ENCODE measurements at places on chromosomes 2 and 18.

DNA sequence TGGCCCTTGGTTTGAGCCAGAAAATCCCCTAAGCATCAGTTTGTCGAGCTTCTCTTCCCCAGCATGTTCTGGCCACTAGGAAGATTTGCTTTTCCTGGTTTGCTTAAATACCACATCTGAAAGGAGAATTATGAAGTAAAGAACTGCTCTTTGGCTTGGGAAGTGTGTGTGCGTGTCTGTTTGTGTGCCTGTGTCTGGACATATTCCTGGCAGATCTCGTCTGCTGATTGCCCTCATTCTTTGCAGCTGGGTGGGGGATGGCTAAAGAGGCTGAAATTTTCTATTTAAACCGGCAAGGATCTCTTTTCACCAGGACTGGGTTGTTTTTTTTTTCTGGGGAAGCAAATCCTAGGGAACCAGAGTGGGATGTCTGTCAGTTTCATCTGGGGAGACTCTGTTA, 57.3 kb upstream of the MBOAT2 start:
- DNase-seq: no peak

DNA sequence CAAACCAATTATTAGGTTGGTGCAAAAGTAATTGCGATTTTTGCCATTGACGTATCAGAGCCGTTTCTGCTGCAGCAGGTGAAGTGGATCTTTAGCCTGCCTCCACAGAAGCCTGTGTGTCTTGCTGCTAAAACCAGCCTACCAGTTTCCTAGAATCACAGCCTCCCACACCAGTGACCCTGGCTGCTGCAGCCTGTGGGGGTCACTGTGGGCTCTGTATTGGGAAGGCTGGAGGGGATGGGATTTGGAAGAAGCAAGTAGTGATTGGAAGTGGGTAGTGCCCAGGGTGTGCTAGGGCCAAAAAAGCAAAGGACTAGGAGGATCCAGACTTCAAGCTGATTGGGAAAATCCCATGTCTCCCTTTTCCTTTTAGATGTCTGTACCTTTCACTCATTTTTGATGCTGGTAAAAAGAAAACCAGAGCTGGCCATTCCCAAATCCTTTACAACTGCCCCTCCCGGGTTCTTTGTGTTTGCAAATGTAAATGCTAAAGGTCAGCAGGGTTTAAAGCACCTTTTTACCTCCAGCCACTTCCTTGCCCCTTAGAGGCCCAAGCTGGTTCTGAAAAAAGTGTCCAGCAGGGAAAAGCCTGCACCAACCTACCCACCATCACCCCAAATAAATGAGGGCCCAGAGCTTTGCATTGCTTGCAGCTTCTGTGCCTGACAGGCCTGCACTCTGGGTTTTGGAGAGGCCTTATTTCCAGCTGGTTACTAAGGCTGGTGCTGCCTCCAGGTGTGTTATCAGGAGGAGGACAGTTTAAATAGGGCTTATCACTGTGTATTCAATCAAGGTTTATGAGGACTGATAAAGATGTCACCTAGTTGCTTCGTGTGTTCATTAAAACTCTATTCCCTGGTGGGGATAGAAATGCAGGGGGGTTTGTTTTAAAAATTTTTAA, 172.0 kb downstream of the MIB1 start:
- no peak for DNase-seq

GRCh38 chr2:98013407-98014042, 17.8 kb upstream of the TMEM131 start:
- DNase-seq: no peak

DNA sequence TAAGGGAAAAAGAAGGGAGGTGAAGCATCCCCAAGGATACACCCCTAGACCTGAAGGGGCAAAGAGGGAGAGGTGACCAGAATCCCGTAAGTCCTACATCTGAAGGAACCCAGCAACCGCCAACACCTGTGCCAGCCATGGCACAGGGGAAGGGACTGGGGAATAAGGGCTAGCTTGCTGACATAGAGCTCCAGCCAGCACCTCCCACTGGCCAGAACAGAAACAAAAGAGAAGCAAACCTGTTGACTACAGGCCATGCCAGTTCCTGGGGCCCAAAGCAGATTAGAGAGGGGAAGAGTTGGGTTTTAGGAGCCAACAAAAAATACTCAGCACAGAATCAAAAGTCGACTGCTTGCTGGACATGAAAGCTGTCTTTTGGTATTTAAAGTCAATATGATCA, 244.6 kb downstream of the SUCLG1 start:
- no peak for DNase-seq

- no peak for DNase-seq
These were observed 252.5 kb downstream of the PIEZO2 start for GRCh38 chr18:10896851-10897250.

DNA sequence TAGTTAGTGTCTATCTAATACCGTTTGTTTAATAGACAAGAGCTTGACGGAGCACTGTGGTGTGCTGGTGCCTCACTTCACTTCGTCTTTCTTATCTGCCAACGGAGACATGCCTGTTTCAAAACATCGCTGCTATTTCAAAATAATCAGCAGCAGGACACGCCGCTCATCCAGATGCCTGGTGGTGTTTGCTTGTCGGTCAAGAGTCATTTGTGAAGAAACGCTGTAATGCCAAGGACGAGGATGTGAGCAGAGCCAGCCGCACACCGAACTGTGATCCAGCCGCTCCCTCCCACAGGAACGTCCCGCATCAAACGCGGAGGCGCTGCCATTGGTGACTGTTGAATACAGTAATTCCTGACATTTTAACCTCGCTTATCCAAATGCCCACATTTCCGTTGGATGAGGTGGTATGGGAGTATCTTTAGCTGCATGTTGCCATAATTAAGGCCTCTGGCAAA, 432.4 kb downstream of the FBXO15 start:
- no peak for DNase-seq

DNA sequence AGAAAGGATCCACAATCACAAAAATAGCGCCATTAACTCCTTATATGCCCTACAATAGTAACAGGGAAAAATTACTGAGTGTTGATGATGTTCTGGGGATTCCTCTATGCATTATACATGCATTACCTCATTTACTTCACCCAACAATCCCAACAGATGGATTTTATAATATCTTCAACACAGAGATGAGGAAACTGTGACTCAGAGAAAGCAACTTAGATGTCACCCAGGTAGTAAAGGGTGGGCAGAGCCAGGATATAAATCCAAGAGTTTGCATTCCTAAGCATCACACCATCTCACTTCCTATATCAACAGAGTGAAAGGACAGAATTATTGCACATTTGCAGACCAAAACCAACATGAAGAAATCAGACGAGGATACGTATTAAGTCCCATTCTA, 144.2 kb downstream of the TCF4 start:
- no peak for DNase-seq

GRCh38 chr2:152825834-152826233, 107.4 kb downstream of the ARL6IP6 start:
- DNase-seq: no peak

DNA sequence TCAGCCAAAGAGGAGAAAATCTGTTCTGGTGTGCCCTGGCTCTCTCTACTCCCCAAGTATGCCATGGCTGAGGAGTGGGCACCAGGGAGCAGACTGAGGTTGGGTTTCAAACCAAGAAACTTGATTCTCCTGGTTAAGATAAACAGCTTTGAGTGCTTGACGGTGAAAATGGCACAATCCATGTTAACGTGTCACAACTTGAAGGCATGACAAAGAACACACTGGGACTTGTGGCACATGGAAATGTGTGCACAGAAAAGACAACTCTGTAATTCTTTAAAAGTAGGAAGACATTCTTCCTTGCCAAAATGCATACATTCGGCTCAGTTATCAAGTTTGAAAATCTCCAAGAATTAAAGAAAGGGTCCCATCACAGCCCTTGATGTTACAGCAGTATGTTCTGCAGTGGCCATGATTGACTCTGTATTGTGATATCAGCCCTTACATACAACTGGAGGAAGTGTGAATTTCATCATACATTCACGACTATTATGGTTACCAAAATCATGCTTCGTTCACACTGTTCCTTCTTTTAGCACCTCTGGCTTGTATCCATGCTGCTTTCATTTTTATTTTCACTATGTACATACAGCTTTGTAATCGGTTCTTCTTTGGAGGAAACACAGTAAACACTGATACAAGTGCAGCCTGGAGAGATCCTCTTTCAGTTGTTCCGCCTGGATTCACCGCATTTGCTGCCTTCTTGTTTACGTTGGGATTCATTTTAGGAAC, 15.6 kb upstream of the ACTG2 start:
- no peak for DNase-seq

DNA sequence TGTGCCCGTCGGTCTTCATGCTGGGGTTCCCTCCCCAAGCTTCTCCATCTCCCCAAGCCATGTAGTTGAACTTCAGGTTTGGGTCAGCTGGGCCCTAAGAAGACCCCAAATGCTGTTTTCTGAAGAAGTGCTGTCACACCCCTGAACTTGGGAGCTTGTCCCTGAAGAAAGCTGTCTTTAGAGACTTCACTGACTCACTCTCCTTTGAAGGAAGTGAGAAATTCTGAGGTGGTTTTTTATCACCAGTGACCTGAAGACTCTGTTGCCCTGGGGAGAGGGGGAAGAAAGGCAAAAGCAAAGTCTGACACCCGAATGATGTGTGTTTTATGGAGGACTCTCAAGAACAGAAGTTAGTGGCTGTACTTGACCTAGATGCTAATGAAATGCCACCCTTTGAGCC, 83.6 kb upstream of the BCL2L11 start:
- no peak for DNase-seq

DNA sequence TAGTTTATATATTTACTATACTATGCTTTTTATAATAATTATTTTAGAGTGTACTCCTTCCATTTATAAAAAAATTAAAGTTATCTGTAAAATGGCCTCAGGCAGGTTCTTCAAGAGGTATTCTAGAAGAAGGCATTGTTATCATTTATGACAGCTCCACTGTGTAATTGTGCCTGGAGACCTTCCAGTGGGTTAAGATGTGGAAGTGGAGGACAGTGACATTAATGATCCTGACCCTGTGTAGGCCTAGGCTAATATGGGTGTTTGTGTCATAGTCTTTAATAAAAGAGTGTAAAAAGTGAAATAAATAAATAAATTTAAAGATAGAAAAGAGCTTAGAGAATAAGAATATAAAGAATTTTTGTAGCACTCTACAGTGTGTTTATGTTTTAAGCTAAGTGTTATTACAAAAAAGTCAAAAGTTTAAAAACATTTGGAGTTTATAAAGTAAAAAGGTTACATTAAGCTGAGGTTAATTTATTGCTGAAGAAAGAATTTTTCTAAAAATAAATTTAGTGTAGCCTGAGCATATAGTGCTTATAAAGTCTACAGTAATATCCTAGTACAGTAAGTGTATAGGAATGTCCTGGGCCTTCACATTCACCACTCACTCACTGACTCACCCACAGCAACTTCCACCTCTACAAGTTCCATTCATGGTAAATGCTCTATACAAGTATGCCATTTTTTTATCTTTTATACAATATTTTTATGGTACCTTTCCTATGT, 190.0 kb upstream of the SESTD1 start:
- DNase-seq: no peak

- no peak for DNase-seq
These were observed 843 bp downstream of the CYS1 start for GRCh38 chr2:10079266-10079869.

DNA sequence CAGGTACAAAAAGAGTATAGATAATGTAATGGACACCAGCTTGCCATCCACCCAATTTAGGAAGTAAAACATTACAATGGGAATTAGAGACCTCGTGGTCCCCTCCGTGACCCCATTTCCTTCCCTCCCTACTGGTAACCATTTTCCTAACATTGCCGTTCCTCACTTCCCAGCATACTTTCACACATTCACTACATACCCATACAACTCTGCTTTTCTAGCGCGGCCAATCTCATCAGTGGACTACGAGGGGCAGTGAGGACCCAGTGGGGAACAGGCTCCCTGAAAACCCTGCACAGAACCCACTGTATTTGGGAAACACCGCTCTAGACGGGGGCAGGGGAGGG, 1.1 kb downstream of the ENOSF1 start:
- DNase-seq: no peak

DNA sequence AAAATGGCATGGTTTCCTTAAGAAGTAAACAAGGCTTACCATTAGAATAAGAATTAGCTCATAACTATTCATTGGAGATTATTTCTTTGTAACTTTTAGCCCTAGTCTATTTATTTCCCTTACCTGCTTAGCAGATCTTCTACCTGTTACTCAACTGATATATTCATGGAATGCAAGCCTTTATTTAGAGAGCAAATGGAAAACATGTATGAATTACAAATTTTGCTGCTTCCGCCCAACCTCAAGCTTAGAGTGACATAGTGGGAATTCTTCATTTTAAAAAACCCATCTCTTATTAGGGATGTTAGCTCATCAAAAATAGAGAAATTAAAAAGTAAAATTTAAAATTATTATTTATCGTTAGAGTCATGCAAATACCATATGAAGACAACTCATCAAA, 110.9 kb downstream of the STRN start:
- no peak for DNase-seq

GRCh38 chr2:239380831-239381708, 19.8 kb downstream of the HDAC4 start:
- peak; percentile 73 for DNase-seq

- DNase-seq: no peak
These were observed 15.7 kb downstream of the MAP4K3 start for GRCh38 chr2:39421354-39421753.

DNA sequence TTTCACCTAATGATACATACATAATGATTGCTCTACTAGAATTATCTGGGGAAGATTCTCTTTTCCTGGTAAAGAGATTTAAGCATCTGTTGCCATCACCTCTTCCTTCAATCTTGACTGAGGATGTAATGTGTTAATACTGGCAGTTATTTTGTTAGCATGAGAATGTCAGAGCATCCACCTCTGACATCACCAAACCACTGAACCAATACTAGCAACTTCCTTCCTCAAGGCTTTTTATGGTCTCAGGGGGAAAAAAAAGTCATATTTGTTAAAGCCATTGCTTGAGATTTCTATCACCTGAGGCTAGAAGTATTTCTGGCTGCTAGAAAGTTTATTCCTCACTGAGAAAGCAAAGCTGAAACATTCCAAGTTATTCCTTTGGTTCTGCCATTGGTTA, 48.5 kb downstream of the DSEL start:
- DNase-seq: no peak

- DNase-seq: no peak
These were observed 13.9 kb downstream of the ADAM23 start for GRCh38 chr2:206457188-206457634.

DNA sequence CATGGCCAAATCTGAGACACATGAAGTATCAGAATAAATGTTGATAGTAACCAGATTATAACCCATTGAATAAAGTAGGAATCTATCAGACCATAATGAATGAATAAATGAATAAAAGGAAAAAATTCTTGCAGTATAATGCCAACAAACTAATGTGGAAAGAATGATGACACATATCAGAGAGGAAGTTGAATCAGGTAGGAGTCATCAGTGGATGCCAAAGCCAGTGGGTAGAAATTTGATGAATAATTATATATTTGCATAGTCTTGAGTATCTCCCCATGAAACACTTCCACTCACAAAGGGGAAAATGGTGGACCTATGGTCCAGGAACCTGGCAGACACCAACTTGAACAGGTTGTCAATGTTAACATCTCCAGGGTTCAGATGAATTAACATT, 68.6 kb downstream of the GALNT3 start:
- no peak for DNase-seq

DNA sequence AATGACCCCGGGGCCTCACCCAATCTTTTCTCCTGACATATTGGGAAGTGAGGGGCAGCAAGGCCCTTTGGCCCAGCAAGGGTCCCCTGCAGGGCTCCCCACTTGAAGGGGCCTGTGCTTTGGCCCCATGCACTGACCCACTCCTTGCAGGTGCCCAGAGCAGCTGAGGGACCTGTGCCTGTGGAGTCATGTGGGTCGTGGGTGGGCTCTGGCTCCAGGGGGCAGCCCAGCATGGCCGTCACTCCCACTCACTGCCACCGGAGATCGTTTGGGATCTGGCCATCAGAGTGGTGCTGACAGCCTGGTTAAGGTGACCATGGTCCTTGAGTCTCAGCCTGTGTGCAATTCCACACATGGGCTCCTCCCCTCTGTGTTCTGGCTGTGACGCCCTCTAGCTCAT, 31.7 kb upstream of the APCDD1 start:
- DNase-seq: no peak

Data from activated CD4-positive, alpha-beta T cell treated with anti-CD3 and anti-CD28 coated beads, Interleukin-2, amount 50 U/mL, for 1 hour (primary cell).